Amniotic stem cell (primary cell): ENCODE measurements at places on chromosomes 4 and X.

- DNase-seq = no peak
These were observed 94.0 kb downstream of the AFAP1 start for GRCh38 chr4:7845493-7846128.

- DNase-seq = no peak
These were observed 178.1 kb downstream of the MAML3 start for GRCh38 chr4:139975830-139976272.

DNA sequence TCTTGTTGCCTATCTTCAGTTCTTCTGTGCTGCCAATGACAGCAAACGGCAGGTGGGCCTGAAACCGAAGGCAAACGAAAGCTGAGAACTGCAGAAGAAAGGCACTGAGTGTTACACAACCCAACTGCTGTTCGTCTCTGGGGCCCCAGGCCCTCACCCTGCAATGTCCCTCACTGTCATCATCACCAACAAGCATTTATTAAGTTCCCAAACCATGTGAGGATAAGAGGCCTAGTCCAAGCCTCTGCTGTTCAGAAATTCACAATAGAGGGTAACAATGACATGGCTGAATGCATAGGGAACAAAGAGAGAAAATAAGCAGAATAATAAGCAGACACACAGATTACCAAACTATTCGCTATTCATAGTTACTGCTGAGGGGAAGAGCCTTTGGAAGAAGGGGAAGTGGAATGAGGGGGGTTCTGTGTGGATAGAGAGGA, 34.5 kb upstream of the NKRF start:
- DNase-seq = no peak

DNA sequence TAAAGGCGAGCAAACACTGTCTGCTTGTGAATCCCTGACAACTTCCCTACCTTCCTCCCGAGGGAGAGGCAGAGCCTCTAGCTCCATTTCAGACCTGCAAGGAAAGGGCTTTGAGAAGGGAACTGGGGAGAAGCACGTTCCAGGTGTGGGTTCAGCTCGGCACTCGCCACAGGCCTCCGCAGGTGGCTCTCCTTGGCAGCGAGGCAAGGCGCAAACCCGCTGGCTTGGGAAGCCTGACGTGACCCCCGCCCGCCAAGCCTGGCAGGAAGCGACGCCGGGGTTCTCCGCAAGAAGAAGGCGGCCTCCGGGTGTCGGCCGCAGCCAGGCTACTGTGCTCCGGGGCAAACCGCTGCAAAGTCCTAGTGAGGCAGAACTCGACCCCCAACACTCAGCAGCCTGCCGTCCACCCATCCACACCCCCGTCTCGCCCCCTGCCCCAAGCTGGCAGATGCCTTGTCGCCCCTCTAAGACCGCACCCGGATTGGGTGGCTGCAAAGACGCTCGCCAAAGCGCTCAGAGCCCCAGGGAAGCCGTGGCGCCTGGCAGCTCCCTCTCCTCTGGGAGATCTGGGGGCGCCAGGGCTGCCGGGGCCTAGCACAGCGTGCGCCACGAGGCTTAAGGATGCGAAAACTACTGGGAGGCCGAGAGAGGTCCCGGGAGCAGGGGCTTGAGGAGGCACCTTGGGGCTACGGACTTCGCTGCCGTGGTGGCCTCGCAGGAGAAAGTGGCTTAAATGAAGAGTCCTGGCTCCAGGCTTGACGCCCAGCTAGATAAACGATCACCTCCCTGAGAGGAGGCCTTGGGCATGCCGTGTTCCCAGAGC, 21.8 kb downstream of the NKX3-2 start:
- no peak for DNase-seq

GRCh38 chr4:150782921-150783320, 201.0 kb downstream of the MAB21L2 start:
- no peak for DNase-seq

DNA sequence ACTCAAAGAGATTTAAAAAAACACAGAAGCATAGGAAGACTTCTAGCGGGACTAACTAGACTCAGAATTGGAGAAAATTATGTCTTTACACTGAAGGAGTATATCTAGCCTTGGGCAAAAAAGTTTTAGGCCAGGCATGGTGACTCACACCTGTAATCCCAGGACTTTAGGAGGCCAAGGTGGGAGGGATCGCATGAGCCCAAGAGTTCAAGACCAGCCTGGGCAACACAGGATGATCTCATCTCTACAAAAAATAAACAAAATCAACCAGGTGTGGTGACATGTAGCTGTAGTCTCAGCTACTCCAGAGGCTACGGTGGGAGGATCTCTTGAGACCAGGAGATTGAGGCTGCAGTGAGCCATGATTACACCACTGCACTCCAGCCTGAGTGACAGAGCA, 99.5 kb downstream of the NEUROG2 start:
- no peak for DNase-seq

DNA sequence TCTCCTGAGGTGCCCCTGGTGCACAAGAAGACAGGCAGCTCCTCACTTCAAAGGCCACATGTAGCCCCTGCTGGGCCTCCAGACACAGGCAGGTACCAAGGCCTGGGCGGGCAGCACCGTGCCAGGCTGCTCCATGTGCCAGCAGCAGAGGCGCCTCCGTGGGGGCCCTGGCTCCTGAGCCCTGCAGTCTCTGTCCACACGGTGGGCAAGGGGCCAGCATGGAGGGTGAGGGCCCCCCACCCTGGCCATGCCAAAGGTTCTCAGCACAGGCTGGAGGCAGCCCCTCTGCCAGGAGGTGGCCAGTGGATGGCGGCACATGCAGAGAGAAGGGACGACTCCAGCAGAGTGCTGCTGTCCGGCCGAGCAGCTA, 72.6 kb downstream of the FAM53A start:
- DNase-seq = no peak

GRCh38 chrX:45715748-45716147, 515.1 kb upstream of the DIPK2B start:
- no peak for DNase-seq

DNA sequence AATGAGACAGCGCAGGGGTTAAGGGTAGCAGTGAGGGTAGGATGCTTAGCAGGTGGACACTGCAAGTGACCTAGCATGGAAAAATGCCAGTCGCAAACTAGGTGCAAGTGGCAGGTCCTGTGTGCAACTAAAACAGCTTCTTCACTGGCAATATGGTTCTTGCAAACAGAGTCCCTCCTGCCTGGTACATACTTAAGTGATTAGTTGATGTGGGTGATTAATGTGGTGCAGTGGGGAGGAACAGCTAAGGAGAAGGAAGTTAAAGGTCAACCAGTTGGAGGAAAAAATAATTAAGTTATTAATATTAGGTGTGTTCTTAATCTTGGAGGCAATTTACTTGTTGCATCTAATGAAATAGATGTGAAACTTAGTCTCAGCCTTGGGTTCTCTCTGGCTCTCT, 121.6 kb upstream of the IGFBP7 start:
- DNase-seq = no peak
